Parietal lobe (tissue), 2 donors: ENCODE measurements at places on chromosomes 7 and 10. TPM values are rescaled to one million over a fixed set of nuclear protein-coding genes. Genes with fewer than 3 reads are reported as not detected.

Gene ADCY1
- total RNA-seq: 286 TPM

Gene R3HCC1L
- 21.0 TPM for total RNA-seq

Gene CPN1
- not detected for total RNA-seq

Gene HKDC1
- total RNA-seq: 3.1 TPM

Gene FAM241B
- 8.1 TPM for total RNA-seq

Gene COBL
- 8.1 TPM for total RNA-seq

Gene ZNF503
- 1.9 TPM for total RNA-seq

Gene OGDH
- total RNA-seq: 51.3 TPM

Gene MINPP1
- total RNA-seq: 22.2 TPM

Gene SAMD9L
- total RNA-seq: 2.8 TPM

Gene GLI3
- total RNA-seq: 16.3 TPM

Gene CYCS
- 56.0 TPM for total RNA-seq

Gene ATAD1
- 58.2 TPM for total RNA-seq
